Activated CD4-positive, alpha-beta T cell treated with anti-CD3 and anti-CD28 coated beads for 48 hours (primary cell): ENCODE measurements at places on chromosomes 12 and 14.

DNA sequence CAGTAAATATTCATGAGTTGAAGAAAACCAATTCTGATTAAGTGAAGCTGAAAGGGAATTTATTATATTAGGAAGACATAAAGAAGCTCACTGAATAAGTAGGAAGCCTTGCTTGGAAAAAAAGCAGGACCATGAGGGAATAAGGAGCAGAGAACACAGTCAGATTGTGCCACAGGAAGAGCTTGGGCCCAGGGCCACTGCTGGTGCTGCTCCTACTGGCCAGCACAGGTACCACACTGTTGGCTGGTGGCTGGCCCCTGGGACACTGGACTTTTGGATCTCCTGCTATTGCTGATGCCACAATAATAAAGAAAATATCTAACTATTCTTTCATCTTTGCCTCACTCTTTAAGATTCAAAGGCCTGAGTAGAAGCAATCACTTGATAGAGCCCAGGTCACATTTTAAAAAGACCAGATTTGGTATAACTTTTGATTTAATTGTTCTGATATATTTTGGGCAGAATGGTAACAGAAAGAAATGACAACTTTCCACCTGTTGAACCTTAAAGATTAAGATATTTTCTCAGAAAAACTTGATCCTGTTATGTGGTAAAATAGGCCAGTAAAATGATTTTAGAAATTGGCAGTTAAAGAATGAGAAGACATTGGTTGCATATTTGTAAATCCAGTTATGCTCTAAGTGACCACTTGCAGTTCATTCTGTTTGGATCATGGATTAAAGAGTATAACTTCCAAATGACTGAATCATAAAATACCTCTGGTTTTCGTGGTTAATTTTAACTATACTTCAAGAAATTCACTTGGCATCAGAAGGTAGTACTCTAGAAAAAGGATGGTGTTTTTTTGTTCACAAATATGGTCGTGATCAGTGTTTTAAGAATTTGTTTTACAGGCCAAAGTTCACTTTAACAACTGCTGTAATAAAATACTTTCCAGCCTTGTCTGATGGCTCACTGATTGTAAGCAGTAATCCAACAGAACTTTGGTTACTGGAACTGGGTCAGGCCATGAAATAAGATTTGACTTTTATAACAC, 68.3 kb downstream of the DERA start:
- DNase-seq: peak; percentile 7

DNA sequence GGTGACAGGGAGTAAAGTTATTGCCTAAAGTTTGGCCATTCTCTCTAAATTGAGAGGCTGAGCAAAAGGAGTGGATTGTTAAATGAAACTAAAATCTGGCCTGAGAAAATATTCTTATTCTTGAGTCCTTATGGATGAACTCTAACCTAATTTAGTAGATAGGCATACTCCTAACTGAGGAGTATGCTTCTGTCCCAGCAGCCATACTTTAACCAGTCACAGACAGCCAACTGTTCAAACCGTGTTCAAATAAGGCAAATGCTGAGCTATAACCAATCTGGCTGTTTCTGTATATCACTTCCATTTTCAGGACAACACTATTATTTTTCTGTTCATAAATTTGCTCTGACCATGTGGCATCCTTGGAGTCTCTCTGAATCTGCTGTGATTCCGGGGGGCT, 75.9 kb upstream of the RERGL start:
- no peak for DNase-seq

DNA sequence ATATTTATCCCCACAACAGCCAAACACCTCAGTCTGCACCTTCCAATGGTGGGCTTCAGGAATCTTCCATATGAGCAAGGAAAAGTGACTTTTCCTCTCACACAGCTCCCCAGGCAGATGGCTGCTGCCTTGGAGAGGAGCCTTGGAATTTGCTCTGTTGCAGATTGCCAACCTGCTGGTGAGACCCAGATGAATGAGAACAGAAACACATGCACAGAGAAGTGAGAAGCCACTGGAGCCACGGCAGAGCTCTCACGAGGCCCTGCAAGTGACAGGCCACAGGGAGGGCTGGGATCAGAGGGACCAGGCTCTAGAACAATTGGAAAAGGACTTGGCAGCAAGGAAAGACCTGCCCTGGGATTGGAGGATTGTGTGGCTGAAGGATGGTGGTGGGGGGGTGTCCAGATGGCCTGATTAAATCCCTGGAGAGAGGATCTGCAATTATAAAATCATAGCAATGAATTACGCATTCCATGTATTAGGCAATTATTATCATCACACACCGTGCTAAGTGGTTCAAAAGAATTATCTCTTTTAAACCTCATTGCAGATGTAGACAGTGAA, 84.9 kb upstream of the PWP1 start:
- no peak for DNase-seq

DNA sequence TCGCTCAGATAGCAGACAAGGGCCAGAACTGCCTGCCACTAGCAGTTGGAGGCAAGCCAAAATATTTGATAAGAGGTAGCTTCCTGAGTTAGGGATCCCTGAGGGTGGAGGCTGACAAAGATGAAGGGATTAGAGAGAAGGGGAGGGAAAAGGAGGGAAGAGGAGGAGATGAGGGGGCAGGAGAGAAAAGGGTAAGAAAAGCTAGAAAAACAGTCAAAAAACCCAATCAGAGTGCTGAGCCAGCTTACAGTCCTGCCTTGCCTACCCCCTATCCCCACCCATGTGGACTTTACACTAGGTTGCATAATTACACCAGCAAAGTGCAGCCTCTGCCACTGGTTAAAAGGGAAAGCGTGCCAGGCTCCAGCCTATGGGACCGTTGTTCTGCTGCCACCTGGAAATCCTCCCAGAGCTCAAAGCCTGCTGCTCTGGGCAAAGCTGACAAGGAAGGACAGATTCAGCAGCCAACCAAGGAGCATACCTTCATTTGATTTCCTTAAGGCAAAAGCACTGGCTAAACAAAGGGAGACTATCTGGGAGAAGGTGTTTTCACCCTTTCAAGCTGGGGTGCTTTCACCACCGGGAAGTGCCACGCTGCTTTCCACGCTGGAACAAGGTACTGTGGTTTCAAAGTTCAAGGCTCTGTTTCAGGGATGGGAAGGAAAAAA, 3.8 kb upstream of the NUMB start:
- no peak for DNase-seq

GRCh38 chr14:100788942-100789341, 37.0 kb upstream of the MEG3 start:
- DNase-seq: no peak

GRCh38 chr12:104566244-104566993, 109.7 kb downstream of the CHST11 start:
- peak; percentile 60 for DNase-seq

DNA sequence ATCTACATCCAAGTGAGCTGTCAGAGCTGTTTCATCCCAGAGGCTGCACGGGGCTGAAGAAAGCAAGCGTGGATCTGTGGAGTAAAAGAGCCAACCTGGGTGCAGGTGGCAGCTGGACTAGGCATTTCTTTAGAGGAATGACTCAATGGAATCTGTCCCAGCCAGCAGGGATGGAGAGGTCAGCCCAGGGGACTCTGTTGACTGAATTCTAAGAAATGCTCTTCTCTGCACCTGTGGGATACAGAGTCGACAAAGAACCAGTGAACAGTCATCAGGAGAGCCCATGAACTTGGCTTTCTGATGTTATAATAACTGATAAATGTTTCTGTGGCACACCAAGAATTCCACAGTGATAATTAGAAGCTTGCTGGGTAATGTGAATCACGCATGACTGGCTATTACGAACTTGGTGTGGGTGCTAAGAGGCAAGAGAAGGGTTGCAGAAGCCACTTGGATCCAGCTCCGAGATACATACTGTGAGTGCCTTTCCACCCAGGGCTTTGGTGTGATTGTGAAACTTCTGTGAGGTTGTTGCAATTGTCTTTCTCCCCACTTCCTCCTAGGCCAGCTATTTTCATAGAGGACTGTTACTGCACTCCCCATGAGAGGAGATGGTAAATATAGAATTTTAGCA, 16.2 kb downstream of the PYGL start:
- no peak for DNase-seq

DNA sequence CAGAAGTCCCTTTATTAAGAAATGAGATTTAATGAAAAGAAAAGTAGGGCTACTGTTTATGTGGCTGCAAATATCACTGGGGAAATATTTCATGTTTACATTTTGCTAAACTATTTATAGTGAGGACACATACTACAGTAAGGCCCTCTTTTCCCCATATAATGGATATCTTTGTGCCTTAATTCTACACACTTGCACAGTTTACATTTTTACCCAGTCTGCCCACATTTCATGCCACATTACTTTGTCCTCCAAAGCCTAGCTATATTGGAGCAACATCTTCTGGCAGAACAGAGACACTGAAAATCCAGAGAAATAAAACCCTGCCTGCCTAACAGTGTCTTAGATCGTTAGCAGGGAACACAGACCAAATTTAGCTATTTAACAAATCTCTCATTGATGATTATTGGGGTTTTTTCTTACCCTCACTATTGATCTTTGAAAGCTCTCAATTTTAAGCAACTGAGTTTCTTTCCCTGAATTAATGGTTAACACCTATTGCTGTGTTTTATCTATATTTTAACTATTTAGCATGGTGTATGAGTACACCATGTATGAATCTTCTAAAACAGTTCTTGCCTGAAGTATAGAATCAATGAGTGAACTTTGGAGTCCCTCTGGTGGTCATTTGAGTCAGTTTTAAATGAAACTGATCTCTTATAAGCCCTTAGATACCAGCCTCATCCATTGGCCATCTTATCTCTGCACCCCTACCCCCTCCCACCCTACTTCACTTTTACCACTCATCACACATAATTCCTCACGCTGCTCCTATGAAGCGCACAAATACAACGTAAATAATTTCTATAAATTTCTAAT, 170.2 kb downstream of the BCAT1 start:
- no peak for DNase-seq

- DNase-seq: no peak
These were observed 30.3 kb downstream of the CORO1C start for GRCh38 chr12:108700833-108701541.

DNA sequence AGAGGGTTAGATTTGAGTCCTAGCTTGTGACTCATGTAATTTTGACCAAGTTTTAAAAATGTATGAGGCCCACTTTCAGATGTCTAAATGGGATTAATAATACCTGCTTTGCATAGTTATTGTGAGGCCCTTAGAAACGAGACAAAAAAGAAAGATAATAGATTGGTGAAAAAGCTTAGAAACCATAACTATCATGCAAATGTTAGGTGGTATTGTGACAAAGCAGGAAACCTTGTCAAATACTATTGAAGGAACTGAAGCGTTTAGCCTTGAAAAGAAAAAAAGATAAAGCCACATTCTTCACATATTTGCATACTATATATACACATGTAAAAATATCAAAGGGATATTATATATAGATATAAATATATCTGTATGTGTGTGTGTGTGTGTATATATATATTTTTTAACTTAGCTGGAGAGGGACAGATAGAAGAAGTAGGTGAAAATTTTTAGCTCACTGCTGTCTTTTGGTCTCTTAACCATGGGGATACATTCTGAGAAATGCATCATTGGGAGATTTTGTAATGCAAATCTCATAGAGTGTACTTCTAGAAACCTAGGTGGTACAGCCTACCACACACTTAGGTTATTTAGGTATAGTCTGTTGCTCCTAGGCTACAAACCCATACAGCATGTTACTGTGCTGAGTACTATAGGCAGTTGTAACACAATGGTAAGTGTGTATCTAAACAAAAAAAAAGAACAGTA, 270.3 kb downstream of the CCDC91 start:
- no peak for DNase-seq

DNA sequence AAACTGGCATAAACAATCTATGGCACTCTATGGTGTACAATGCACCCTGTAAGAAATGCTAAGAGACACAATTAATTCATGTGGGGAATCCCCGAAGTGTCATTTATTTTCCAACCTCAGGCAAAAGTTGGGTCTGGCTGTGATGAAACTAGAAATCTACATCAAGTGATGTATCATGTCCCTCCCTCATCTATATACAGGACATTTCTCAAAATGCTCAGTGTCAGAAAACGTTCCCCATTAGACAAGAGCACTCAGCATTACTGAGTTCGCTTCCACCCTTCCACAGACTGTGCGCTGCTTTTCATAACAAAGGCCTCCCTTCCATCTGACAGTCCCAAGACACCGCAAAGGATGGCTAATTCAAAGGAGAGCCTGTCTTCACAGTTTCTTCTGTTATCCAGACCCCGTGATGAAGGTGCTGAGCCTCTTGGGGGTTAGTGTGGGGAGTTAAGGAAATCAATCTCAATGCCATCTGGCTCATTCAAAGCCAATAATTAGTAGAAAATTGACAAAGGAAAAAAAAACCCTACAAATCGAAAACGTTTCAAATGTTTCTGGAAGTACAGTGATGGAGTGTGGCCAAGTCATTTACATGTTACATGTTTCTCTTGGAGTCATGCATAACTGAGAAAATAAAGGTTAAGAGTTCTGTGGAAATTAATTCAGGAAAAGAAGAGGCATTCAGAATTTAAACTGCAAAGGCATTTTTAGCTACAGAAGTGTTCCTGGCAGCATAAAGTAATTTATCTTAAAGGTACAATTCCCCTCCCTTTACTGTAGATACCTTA, 7.5 kb downstream of the CCDC88C start:
- no peak for DNase-seq

DNA sequence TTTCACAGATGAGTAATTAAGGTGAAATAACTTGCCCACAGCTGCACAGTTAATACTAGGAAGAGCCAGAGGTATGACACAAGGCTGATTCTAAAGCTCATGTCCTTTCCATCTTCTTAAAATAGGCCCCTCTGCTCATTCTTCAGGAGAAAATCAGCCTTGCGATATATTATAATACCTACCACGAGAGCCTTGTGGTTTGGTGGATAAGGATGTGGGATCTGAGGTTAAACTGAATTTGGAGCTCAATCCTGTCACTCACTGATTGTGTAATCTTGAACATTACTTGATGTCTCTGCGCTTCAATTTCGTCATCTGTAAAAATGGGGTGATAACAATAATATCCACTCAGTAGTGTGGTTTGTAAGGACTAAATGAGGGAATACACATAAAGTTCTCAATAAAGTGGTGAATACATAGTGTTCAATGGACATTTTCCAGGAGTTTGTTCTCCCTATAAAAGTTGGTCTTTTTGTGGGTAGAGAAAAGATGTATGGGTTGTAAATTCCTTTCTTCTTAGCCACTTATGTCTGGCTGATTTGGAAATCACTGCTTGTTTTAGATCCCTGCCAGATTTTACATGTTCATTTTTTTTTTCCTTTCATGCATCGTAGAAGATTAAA, 25.1 kb upstream of the ATP2B1 start:
- no peak for DNase-seq
